ENCODE measurements at places on chromosomes 11 and 22. TPM values are rescaled to one million over a fixed set of nuclear protein-coding genes. Genes with fewer than 3 reads are reported as not detected.

PPP2R1B gene
- total RNA-seq: 42.4 TPM

DNA sequence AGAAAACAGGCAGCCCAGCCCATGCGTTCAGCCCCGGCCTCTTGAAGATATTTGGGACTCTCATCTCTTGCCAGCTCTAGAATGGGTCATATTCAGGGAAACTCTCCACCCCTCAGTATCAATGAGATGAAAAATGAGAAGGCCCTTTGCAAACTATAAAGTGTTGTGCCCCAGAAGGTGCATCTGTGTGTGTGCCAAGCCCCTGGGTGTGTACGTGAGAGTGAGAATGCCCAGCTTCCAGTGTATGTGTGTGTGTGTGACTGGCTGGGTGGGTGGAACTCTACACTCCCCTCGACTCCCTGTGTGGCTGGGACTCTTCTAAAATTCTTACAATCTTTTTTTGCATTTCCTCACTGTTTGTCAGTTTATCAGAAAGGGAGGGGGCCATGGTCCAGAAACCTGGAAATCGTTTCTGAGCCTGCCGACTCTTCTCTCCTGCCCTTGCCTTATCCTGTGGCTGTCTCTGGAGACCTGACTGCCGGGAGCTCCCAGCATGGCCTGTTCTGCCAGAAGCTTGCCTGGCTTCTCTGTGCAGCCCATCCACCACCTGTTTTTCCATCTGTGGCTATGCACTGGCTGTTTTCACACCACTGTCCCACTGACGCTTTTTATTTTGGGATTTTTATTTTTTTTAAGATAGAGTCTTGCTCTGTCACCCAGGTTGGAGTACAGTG lies 1.2 kb downstream of the P2RY6 start:
- DNase-seq: no peak

DNA sequence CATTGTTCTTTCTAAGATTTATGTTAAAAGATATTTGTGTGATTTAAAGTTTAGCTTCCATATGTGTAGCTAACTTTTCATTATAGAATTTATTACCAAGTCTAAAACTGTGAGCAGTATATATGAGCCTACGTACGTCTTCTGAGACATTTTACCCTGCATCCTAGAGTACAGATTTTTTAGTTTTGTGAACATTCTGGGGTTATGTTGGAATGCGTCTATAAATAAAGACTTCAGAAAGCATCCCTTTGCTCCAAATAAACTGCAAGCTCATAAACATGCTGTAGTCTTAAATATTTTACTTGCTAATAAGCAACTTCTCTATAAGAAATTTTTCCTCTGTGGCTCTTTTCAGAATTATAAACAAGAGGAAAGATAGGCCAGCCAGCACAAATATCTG lies 236.5 kb downstream of the DDX10 start:
- DNase-seq: no peak

SPTBN2 gene
- 18.2 TPM for total RNA-seq

DNA sequence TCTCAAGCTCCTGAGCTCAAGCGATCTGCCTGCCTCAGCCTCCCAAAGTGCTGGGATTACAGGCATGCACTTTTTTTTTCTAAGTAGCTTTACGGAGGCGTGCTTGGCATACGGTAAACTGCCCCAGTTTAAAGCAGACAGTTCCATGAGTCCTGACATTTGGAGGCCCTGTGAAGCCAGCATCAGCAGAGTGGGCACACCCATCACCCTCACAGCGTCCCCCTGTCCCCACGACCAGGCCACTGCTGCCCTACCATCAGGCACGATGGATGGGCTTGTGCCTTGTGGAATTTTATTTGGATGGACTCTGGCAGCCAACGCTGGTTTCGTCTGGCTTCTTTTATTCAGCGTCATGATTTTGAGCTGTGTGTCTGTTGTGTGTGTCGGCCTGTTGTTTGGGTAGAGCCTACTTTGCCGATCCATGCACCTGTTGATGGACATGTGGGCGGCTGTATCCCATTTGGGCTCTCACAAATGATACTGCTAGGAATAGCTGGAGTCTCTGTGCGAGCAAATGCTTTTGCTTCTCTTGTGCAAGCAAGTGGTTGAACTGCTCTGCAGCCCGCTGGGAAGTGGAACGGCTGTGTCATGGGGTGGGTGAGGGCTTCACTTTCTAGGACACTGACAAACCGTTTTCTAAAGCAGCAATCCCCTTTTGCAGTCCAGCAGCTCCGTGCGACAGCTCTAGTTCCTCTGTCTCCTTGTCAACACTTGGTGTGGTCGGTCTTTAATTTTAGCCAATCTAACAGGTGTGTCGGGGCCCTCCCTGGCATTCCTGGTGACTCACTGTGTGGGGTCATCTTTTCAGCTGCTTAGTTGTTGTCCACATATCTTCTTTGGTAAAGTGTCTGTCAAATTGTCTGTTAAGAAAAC lies 23.8 kb downstream of the KCNQ1 start:
- no peak for DNase-seq

SLC22A8 gene
- total RNA-seq: not detected

VPREB3 gene
- not detected for total RNA-seq

DNA sequence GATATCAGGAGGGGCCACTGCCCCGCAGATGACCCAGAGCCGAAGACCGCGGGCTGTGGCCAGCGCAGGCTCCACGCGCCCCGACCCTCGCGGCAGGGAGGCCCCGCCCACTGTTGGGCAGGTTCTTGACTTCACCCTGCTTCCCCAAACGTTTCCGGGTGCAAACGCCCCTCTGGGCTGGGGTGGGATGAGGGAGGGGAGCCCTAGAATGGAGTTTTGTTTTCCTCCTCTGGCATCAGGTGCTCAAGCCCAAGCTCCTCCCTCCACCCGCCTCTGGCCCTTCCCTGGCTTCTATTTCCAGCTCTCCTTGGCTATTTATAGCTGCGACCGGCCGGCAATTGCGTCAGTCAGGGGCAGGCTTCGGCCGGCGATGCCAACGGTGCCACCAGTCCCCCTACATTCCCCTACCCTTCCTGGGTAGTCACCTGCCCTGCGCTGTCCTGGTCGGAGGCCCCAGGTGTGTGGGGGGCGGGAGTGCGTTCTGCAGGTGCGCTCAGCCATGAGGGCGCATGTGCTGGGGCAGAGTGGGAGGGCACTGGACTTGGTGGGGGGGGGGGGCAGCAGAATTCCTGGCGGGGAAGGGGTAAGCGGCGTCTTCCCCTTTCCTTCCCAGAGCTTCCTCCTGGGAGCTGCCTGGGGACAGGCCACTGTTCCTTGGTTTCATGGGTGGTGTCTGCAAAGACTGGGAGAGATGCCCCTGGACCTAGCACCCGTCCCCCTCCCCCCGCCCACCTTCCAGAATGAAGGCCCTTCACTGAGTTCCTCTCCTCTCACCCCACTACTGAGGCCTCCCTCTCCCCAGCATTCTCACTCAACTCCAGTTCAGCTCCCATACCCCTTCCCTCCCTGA lies 23.6 kb downstream of the DUSP8 start:
- DNase-seq: peak; percentile 81

DNA sequence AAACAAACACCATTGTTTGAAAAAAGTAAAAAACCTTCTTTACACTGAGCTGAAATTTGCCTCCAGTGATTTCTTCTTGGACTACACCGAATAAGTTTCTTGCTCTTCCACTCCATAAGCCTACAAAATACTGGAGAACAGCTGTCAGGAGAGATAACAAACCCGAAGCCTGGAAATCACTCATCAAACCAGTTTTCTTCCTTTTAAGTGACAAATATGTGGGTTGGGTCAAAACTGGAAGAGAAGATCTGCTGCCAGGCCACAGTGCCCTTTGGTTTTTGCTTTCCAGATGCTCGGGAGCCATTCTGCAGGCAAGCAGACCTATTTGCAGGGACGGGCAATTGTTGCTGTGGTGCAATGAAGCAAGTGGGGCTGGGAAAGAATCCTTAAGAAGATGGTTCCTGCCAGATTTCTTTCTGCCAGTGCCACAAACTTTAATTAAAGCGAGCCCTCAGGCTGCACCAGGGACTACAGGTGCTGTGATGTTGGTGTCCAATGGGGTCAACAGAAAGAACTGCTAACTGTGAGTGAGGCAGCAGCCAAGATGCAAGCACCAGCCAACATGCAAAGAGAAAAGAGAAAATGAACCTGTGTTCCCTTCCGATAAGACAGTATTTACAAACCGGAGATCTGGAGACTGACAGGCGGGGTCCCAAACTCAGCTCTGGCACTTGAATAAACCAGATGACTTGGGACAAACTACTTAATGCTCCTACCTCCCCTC lies 44.8 kb upstream of the SMCO4 start:
- no peak for DNase-seq

DNA sequence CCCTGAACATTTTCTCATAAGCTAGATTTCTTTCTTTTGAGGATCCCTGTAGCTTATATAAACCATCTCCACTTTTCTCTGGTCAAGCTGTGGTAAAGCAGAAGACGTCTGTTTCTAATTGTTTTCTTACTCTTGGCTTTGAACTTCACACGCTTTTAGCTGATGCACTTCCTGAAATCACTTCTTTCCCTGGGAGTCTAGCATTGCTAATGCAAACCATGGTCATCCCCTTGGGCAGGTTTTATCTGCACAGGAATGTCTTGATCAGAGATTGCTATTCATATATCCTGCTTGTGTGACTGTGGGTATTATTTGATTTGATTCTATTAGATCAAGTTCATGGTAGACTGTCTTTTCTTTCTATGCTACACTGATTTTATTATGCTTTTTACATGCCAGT lies 199.2 kb upstream of the POU2AF2 start:
- DNase-seq: no peak
